Stimulated activated CD8-positive, alpha-beta memory T cell treated with anti-CD3 and anti-CD28 coated beads, Interleukin-7, amount 100 ng/mL, for 48 hours (primary cell): ENCODE measurements at places on chromosomes 7 and 10.

GRCh38 chr10:6052247-6053221 lies 9.6 kb downstream of the IL2RA start:
- DNase-seq: peak; percentile 83

- DNase-seq: no peak
Observed at GRCh38 chr7:4828720-4829383, 33.0 kb downstream of the PAPOLB start.

DNA sequence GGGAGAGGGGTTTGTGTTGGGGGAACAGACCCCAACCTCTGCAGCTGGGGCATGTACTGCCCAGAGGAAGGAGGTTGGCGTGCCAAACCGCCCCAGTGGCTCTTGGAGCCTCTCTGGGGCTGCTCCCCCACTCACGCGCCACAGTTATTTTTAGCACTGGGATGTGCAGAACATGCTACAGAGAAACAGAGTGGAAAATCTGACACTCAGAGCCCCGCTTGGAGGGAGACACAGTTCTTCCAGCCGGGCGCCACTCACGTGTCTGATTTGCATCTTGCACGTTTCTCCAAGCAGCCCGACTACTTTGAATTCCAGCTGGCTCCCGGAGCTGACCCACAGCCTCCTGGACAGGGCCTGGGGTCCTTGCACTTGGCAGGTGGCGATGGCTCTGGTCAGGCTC lies 182.0 kb downstream of the RPS24 start:
- no peak for DNase-seq

DNA sequence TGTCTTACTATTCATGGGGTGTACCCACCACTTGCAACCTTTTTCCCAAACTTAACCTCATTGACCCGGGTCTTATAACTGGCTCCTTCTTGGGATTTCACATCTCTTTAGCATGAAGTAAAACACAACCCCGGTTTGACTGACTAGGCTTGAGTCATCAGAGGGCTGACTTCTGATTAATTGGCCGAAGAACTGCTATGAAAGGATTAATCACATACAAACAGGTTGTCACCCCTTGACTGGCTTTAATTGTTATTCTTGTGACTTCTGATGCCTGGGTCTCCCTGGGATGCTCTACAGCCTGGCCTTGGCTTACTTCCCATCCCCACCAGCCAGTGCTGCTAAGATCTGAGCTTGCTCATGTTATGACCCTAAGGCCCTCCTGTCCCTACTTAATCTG lies 8.8 kb upstream of the CRPPA start:
- no peak for DNase-seq

GRCh38 chr10:79089632-79090031 lies 20.9 kb downstream of the ZMIZ1 start:
- no peak for DNase-seq

GRCh38 chr10:73506491-73506890 lies 10.7 kb upstream of the PPP3CB start:
- DNase-seq: no peak

DNA sequence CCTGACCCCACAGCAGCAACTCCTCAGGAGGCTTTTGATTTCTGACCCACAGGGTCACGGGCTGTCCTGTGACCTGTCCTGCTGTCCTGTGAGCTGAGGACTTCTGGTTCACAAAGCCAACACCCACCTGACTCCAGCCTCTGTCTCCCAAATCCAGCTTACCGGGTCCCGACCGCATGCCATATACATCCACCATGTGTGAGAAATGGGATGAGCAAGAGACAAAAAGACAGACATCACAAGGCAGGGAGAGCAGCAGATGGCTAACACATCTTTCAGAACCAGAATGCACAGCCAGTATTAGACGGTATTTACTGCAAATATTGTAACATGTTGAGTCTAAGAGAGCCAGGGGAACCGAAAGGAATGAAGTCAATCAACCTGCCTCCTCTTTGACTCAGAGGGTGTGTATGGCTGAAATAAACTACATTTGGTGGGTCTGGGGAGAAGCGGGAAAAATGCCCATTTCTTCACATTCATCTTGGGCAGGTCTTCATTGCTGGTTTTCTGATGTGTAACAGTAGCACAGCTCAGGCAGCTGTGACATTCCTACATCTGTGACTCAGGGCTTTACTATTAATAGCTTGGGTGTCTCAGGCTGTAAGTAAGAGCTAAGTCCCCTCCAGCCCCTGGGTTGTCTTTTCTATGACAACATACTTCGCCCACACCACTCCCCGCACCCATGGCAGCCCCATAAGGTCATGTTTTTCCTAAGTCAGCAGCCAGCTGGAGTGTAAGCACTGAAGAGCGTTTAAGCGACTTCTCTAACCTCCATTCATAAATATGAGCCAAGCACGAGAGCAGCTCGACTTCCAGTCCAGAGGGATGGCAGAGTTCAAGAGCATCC lies 25.0 kb downstream of the ABLIM1 start:
- no peak for DNase-seq

GRCh38 chr10:69901628-69902505 lies 100.2 kb downstream of the COL13A1 start:
- no peak for DNase-seq

GRCh38 chr10:34808801-34809745 lies 6.0 kb downstream of the PARD3 start:
- no peak for DNase-seq

DNA sequence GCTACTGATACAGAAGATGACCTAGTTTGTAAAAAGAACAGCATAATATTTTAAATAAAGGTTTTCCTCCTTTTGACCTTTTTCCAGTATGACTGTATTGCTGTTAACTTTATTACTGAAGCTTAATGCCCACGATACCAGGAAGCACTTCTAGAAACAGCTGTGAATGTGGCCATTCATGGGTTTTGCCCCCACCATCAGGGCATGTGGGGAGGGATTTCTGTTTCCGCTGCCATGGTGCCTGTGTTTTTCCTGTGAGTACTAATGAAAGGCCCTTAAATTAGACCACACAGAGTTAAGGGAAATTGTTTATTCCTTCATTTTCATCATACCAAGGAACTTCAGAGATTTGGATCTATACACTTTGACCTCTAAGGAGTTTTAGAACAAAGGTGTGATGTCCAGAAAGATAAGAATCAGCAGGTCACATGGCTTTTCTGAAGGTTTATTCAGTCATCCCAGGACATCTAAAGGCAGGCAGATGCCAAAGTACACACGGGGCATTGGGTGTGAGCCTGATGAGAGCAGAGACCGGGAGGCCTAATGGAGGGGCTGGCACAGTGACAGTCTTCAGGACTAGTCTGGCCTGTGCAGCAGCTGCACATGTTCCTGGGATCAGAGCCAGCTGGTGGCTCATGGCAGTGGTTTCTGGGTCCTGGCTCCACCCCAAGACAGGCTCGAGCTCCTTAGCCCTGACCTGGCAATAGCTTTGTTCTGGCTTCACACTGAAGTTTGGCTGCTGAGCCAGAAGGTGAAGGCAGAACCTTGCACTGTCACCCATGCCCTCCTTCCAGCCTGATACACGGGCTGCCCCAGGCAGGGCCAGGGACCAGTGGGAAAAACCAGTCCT lies 190.9 kb downstream of the REEP3 start:
- no peak for DNase-seq

- DNase-seq: no peak
Observed at GRCh38 chr7:21469894-21470293, 42.0 kb downstream of the SP4 start.

DNA sequence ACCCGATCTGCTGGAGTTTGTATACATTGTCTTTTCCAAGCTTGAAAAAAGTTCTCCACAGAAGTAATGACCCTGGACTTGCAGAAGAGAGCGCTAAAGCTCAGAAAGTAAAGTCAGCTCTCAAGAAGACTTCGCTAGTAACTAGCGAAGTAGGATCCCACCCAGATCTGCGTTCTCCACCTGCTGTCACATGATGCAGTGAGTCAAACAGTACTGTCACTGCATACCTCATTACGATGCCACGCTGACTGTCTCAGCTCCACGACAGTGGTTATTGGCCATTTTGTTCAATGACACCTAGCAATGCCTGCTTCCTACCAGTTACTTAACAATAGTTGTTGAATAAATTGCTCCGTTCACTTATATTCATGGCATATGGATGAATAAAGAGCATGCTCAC lies 29.7 kb upstream of the SEC61G start:
- DNase-seq: peak; percentile 32

DNA sequence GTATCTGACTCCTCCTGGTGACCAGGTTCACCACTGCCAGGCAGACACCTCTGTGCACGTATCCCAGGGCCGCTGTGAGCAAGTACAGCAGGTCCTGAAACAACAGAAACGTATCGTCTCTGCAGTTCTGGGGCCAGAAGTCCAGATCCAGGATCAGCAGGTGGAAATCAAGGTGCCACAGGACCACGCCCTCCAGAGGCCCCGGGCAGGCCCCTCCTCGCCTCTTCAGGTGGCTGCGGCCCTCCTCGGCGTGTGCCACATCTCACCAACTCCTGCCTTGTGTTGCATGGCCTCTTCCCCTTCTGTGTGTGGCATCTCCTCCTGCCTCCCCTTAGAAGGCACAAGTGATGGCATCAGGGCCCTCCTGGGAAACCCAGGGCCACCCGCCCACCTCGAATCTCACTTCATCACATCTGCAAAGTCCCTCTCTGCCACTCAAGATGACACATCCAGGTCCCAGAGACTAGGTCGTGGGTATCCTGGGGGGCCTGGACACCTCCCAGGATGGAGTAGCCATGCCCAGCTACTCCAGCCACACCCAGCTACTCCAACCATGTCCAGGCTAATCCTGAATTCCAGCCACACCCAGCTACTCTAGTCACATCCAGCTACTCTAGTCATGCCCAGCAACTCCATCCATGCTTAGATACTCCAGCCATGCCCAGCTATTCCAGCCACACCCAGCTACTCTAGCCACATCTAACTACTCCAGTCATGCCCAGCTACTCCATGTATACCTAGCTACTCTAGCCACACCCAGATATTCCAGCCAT lies 52.6 kb upstream of the DNAAF5 start:
- DNase-seq: no peak

GRCh38 chr7:88669913-88670312 lies 89.6 kb upstream of the ZNF804B start:
- DNase-seq: no peak

GRCh38 chr7:99099499-99100077 lies 44.3 kb downstream of the SMURF1 start:
- DNase-seq: no peak

DNA sequence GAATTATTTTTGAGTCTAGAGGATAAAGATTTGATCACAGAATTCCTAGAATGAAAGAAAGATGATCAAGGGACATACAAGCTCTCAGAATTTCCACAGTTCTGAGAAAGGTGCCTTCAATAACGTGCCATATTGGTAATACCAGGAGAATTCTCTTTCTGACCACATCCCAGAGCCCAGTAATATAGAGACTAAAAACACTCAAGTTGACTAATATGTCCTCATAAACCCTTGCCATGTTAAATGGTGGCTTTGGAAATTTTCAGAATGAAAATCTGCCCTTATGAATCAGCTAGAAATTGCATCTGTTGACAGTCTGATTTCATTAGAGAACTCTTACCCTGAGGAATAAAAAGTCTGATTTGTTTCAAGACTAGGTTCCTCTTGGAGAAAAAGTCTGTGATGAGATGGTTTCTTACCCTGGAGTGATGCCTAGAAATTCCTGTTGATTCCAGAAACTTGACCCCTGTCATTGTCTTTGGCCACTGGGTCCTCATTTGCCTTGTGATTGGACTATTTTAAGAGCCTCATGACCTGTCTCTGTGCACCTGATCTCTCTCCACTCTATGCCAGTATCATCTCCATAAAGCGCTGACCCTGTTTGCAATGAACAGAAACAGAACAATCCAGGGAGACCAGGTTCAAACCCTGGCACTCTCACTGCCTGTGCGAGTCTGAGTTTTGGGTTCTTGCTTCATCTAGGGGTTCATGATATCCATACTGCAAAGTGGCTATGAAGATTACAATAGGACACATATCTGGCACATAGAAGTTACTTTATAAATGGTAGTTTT lies 3.3 kb downstream of the IL2RA start:
- no peak for DNase-seq

GRCh38 chr10:71080381-71081228 lies 131.8 kb upstream of the UNC5B start:
- DNase-seq: no peak

DNA sequence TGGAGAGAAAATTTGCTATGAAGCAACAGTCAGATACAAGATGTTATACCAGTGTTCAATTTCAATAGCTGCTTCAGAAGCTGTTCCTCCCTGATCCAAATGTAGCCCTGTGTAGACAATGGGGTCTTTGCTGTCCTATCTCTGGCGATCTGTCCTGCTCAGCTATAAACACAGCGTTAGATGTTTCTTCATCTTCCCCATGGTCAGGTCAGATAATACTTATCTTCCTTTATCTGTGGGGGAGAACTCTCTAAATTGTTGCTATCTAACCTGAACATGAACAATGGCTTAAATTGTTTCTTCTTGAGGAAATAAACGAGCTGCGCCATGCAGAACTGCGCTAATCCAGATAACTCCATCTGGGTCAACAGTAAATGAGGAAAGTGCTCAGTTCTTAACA lies 15.6 kb upstream of the KIAA1217 start:
- no peak for DNase-seq

DNA sequence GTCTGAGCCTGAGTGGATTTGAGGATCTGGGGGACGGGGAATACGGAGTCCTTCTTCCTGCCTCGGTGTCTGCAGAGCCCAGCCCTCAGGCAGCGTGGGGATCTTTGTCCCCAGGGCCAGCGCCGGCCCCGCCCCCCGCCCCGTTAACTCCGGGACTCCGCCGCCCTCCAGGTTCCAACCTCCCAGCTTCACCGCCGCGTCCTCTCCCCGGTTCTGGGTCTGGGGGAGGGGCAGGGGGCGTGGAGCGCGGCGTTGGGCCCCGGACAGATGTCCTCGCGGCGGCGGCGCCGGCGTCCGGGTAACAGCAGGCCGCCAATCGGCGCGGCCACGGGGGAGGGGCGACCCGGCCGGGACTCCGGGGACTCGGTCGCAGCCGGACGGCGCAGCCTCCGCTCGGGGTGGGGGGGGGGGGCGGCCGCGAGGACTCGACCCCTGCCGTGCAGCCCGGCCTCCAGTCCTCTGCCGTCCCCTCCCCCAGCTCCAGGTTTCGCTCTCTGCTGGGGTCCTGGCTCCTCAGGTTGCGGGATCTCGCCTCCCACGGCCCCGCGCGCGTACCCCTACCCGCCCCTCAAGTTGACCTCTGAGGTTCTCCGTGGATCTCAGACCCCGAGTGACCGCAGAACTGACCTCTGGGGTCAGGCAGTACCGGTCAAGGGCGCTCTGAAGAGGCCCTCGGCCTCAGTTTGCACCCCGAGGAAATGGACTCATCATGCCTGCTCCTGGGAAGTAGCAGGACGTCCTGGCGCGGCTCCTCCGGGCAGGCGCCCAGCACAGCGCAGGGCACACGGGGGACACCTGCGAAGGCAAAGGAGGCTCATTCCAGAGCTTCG lies 2.3 kb upstream of the ELFN1 start:
- no peak for DNase-seq

GRCh38 chr7:38629651-38630510 lies 1.3 kb downstream of the AMPH start:
- no peak for DNase-seq

DNA sequence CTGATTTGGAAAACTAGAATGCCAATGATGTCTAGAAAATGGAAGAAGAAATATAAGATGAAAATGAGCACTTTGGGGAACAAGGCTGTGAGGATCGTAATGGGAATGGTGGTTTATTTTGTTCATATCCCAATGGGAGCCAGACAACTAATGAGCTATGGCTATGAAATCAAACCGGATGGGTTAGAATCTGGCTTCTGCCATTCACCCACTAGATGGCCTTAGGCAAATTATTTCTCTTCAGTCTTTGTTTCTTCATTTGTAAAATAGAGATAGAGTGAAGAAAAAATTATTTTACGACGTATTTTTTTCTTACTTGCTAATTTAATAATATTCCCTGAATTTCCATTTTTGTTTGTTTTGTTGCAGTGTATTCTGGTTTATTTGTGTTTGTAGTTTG lies 572.1 kb upstream of the IGFBP3 start:
- DNase-seq: no peak

GRCh38 chr10:21534604-21535493 lies 817 bp downstream of the MLLT10 start:
- no peak for DNase-seq

GRCh38 chr10:48239618-48240017 lies 34.9 kb downstream of the FRMPD2 start:
- DNase-seq: no peak
